ENCODE measurements at places on chromosomes 11 and 22. TPM values are rescaled to one million over a fixed set of nuclear protein-coding genes. Genes with fewer than 3 reads are reported as not detected.

GRCh38 chr11:13294771-13295579, 17.4 kb downstream of the BMAL1 start:
- DNase-seq = no peak

DNA sequence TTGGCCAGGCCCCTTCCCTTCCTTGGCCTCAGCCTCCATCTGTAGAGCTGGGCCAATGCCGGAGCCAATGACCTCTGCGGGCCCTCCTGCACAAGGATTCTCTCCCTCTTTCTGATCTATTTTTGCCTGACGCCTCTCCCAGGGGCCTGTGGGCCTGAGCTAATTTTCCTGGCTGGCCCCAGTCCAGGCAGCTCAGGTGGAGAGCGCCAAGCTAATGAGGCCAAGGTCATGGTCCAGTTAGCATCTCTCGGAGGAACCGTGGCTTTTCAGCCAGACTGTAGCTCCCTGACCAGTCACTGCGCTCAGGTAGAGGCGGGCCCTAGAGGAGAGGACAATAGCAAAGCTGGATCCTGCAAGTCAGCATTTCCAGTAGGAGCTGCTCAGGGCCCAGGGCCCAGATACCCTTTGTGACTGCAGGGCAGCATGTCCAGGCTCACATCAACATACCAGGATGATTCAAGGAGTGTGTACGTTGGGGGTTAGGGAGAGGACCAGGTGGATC, 43.5 kb downstream of the APOL3 start:
- no peak for DNase-seq

DNA sequence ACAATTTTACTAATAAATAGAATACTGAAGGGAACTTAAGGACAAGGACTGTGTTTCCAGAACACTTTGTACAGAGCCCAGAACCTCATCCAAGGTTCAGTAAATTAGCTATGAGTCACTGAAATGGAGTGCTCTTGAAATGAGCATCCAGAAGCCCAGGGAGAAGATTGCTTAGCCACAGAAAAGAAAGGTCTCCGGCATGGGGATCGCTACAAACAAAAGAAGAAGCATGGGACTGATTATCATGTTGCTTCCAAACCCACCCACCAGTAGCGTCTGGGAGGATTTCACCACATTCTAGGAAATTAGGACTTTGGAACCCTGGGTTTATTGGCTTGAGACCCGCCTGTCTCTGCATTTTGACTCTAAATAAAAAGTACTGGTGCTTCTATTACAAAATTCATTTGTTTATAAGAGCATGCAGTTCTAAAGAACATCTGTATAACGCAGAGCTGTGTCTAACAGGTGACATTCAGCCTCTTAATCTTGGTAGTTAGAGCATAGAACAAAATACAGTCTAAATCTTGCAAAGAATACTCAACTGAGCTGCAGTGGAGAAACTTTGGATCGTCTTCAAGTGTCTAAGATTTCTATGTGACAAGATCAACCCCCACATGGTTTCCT, 35.9 kb upstream of the SESN3 start:
- no peak for DNase-seq

GRCh38 chr22:50252082-50253045, 1.3 kb upstream of the HDAC10 start:
- DNase-seq = peak; percentile 84

DNA sequence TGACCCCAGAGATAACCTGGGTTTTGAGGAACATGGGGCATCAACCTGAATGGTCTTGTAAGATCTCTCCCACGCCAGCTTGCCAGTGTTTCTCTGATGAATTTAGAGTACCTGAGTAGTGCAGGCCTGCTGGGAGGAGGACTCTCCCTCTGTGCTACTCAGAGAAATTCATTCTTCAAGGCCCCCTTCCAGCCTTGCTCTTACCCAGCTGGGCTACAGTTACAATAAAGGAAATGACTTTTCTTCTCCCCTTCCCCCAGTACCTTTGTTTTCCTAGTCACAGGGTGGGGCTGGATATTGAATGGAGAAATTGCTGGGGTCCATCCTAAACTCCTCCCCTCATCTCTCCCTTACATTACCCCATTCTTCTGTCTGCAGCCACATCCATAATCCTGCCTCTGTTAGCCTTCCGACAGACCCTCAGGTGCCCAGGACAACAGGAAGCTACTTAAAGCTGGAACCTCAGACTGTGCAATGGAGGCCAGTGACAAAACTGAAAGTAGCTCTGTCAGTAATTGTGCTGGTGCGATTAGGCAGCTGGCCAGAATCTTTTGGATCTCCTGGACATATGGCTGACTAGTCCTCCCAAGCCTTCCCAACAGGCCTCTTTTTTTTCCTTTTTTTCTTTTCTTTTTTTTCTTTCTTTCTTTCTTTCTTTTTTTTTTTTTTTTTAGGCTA, 17.4 kb downstream of the LIMK2 start:
- DNase-seq = peak; percentile 81

The ALG9 gene
- 21.9 TPM for total RNA-seq

GRCh38 chr11:30501744-30502143, 84.4 kb downstream of the MPPED2 start:
- DNase-seq = no peak

- DNase-seq = no peak
Measured at GRCh38 chr22:42895087-42895486, 38.0 kb upstream of the ARFGAP3 start.

The SCUBE1 gene
- 8.0 TPM for total RNA-seq

DNA sequence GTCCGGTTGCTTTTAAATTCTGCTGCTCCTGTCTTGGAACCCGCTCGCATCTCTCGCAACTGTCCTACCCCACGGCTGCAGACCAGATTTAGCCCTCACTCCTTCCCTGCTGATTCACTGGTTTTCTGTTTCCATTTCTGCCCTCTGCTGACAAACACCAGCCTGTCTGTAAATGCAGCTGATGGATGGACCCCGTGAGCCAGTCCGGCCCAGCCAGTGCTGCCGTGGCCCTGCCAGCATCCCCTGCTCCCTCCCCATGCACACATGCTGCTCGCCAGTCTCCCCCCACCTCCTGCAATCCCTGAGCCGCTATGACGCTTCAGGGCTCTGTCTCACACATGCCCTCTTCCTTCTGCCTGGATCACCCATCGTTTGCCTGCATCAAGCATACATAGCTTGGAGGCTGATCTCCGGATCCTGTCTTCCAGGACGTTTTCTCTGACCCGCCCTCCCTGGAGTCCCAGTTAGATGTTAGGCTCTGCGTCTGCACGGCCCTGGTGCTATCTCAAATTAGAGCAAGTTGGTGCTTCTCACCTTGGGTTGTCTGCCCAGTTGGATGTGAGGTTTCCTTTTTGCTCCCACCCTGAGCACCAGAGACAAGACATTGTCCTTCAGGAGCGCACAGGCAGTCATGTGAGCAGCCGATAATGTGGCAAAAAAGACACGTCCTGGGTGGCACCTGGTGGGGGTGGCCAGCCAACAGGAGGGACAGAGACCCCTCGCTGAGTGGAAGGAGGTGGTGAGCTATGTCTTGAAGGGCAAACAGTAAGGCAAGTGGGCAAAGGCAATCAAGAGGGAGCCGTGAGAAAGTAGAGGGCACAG, 4.3 kb upstream of the ACR start:
- no peak for DNase-seq

GRCh38 chr11:77152846-77153245, 24.8 kb downstream of the MYO7A start:
- no peak for DNase-seq

DNA sequence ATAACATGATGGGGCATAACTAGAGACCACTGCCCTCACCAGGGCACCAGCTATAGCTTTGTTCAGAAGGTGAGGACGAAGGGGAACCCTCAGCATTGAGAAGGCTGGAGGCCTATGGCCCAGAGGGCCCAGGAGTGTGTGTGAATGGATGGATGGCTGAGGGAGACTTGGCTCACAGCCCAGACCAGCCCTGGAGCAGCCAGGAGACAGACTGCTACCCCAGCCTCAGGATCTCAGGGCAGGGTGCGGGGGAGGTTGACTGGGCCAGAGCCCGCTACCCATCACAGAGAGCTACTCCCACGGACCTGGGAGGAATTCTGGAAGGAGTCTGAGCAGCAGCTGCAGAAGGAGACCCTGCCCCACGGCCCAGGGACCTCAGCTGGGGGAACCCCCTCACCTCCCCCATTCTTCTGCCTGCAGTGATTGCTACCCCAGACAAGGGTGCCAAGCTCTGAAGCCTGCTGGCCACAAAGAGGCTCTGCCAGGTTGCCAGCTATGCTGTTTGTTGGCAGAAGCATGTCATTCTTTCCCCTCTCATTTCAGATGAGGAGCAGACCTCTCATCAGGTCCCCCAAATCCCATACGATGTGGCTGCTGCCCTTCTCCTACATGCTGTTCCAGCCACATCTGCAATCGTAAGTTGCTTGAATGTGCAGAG, 5.4 kb upstream of the CSDC2 start:
- DNase-seq = no peak

DNA sequence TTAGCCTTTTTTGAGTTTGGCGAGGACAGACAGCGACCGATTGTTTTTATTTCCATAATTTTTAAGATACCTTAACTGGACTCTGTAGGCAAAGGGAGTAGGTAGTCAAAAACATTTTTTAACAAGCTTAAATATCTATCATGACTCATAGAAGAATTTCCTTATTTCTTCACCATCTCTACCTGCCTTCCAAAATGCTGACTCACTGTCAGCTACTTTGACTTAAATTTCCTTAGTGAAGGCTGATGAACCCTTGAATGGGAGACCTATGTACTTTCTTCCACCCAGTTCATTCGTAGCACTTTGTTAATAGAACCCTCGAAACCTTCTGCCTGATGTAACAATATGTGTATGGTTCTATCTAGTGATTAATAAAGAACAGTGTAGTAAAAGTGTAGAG, 1.1 kb upstream of the MTMR2 start:
- DNase-seq = peak; percentile 42

The UPK3A gene
- not detected for total RNA-seq

The TREH gene
- 0.45 TPM for total RNA-seq

GRCh38 chr22:32695451-32695891, 106.0 kb upstream of the TIMP3 start:
- no peak for DNase-seq

DNA sequence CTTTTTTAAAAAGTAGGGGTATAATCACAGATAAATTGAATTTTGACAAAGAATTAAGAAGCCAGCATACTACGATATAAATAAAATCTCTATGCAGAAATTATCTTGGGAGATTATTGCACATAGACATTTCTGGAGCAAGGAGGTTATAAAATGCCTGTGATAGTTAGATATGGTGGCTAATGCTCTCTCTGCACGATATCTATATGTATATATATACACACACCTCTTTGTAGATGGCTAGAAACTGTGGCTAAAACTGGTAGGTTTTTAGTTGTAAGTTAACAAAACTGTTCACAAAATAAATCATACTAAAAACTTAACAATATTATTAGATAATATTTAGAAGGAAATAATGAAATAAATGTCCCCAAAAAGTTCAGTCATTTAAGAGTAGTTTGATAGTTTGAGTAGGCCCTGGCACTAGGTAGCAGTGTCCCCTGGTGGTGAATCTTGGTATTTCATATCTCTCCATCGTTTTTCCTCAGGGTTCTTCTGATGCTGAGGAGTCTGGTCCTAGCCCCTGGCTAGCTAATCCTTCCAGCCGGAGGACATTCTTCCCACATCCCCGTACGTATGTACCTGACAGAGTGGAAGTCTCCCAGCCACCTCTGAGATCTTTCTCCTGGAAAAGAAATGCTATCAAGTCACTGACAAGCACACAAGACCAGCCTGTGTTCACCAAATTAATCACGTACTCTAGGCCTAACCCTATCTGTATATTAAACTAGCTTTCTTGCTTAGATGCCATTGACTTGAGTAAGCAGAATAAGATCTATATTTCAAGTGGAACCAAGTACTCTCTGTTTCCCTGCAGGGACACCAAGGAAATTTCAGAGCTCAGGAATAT, 32.2 kb downstream of the ART5 start:
- peak; percentile 59 for DNase-seq

The DDI1 gene
- total RNA-seq = not detected

The ELFN2 gene
- total RNA-seq = not detected

The LGALS1 gene
- 490 TPM for total RNA-seq

DNA sequence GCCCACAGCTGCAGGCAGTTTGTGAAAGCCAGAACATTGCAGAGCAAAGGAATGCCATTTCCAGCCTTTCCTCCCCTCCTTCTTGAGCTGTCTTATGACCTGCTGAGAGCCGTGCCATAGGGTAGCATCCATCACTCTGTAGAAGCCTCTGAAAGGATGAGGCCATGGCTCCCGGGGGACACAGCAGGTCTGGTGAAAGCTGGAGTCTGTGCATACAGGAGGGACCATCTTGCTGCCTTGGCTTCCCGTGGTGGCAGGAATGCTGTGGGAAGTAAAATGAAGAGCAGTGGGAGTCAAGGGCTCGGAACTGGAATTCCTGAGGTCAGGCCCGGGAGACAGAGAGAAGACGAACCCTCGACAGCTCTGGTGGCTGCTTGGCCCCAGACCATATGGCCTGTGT, 30.9 kb downstream of the ANO1 start:
- no peak for DNase-seq

The THRSP gene
- total RNA-seq = not detected

GRCh38 chr11:4539603-4540219, 5.3 kb upstream of the OR52M1 start:
- peak; percentile 60 for DNase-seq

The IL17REL gene
- total RNA-seq = 1.2 TPM

DNA sequence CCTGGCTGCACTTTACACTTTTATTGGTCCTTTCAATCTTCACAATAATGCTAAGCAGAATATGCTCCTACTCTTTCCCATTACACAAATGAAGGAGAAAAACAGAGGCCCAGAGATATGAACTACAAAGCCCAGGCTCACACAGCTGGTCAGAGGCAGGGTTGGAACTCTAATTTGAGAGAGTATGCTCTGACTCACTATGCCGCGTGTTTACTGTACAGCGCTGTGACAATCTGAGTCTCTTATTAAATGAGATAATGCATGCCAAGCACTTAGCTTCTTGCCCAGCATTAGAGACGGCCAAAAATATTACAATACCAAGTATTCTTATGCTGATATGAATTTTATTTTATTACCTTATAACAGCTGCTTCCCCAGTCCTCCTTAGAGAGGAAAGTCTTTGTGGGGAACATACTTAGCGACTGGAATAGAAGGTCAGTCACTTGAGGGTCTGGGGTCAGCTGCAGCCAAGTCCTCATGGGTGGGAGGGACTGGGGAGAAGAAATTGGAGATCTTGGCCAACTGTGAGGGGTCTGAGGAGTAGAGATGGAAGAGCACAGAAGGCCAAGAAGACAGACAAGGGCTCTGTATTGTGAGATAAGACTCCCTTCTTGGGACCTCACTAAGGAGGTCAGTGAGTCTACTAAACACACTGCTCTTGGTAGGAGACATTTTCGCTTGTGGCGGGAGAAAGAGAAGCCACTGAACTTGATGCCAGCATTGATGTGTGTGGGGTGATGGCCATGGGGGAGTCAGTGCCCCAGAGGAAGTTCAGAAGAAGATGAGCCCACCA, 150.8 kb upstream of the TIMP3 start:
- DNase-seq = no peak

Measured in stomach (tissue), 19 donors.